ENCODE measurements at places on chromosomes 16 and 17.

DNA sequence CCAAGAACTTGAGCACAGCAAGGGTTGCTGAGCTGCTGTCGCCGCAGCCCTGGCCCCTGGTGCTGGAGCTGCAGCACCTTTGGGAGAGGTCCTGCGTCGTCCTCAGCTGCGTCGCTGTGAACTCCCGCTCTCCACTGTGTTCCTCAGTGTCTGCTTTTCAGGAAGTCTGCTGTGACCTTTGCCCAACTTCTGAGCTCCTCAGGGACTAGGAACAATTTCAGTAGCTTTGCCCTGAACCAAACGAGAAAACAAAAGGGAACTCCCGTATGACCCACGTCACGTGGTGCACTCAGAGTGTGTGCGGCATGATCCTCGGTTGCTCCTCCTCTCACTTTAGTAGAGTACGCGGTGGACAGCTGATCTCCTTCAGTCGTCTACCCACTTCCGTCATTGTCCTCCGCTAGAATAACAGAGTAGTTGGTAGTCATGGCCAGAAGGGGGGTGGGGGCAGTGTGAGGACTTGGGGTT lies 44.2 kb downstream of the WDR45B start:
- DNase-seq = no peak

GRCh38 chr17:27545562-27546229 lies 85.3 kb upstream of the LGALS9 start:
- DNase-seq = no peak

DNA sequence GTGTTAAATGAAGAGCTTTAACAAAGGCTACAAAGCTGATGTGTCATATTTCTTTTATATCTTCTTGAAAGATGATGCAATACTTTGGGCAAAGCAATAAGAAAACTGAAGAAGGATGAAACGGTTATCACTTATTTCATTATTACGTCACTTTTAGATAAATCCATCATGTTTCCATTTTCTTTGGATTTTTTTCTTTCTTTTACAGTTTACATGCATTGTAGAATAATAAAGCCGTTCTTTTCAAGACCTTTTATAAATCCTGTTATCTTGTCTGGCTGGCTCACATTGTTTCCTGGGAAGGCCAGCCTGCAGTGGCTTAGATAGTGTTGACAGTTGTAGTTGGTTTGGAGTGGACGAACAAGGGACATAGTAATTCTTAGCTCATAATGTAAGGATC lies 28.9 kb downstream of the TANC2 start:
- DNase-seq = no peak

- no peak for DNase-seq
These were observed 31.5 kb upstream of the CDH5 start for GRCh38 chr16:66334853-66335574.

DNA sequence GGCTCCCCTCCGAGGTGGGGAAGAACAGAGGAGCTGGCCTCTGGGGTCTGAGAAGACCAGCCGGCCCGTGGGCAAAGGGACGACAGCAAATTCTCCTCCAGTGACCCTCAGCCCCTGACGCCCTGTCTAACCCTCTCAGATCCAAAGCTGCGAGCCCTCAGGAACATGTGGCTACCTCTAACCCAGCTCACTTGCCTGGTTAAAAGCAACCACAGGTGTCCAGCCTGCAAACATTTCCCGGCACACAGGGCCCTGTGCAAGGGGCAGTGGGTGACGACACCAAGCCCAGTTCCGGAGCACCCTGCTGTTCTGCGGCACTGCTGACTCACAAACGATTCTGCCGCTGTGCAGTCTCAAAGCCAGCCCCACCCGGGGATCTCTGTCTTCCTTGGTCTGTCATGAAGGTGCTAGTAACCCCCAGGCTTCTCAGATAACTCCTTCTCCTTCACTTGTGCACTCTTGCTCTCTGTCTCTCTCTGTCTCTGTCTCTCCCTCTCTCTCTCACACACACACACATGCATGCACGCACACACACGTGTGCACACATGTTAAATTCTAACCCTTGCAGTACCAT lies 23.0 kb downstream of the WNT3 start:
- no peak for DNase-seq

GRCh38 chr16:27728691-27729090 lies 178.7 kb downstream of the KATNIP start:
- no peak for DNase-seq

- DNase-seq = no peak
These were observed 102.5 kb downstream of the RBFOX3 start for GRCh38 chr17:79508291-79508716.

DNA sequence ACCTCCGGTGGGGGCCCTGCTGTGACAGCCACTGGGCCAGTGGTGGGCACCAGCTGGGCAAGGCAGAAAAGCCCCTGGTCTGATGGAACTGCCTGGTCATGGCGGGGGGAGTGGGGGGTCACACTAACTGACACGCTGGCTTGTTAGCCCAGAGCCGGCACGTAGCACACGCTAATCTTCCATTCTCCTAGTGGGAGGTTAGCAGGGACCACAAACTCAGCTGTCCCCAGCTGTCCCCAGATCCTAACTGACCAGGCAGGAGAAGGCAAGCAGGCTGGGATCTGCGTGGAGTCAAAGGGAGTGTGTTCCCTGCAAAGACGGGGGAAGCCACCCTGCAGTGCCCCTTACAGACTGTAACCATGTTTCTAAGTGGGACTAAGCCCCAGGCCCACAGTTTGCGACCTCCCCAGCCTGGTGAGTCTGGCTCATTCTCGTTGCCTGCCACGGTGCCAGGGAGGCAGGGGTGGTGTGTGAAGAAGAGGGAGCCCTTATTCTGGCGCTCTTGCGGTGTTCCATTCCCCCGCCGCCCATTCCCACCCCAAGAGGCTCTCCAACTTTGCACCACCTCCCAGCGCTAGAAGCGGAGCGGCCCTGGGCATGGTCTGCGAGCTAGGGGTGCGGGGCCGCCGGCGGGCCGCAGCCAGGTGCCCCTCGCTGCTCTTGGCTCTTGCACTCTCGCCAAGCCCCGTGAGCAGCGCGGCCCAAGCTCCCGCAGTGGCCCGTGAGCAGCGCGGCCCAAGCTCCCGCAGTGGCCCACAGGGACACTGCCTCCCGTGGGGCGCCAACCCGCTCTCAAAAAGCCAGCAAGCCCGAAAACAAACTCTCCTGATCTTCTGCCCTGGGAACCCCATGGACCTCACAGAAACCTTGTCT lies 12.1 kb upstream of the ZNF423 start:
- DNase-seq = no peak

- DNase-seq = no peak
These were observed 20.9 kb downstream of the SOCS1 start for GRCh38 chr16:11234884-11235702.

GRCh38 chr16:31202414-31203375 lies at the start of gene PYCARD:
TSS of gene PYCARD (minus strand) at chr16:31202760. CDS start at chr16:31202690, 70 bp downstream.
- DNase-seq = no peak

DNA sequence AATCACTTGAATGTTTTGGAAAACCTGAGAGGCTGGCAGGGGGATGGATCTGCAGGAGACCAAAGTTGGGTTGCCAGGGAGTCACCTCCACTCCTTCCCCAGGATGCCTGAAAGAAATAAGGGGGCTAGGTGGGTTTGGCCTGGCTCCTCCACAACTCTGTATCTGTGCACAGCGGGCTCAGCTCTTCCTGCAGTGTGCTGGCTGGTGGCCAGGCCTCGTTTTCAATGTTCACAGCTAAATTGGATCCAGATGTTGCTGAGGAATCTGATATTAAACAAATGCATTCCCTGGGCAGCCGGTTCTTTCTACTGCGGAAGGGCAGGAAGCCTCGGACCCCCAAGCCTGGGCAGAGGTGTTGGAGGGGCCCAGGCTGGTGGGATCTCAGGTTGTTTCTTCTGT lies 106.2 kb downstream of the N4BP1 start:
- DNase-seq = no peak

GRCh38 chr16:75229172-75230031 lies 10.6 kb downstream of the CTRB1 start:
- DNase-seq = no peak

Data from stimulated activated CD4-positive, alpha-beta T cell treated with anti-CD3 and anti-CD28 coated beads, Interleukin-15, amount 100 ng/mL, for 48 hours (primary cell).